ENCODE measurements at places on chromosomes 5 and 9.

- DNase-seq = no peak
Observed at GRCh38 chr9:123658792-123659191, 271.1 kb downstream of the DENND1A start.

DNA sequence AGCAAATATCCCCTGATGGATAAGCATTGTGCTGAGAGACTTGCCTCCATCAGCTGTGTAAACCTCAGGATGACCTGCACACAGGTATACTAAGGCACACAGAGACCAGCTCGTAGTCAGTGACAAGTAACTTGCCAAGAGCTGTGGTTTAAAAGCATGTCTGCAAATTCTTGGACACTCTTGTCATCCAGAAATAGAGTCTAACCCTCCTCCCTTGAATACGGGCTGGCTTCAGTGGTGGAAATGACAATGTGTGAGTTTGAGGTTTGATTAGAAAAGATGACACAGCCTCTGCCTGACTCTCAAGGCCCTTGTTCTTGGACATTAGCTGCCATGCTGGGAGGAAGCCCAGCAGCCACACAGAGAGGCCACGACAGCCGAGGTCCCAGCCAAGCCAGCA is 114.4 kb downstream of the GADD45G start:
- no peak for DNase-seq

DNA sequence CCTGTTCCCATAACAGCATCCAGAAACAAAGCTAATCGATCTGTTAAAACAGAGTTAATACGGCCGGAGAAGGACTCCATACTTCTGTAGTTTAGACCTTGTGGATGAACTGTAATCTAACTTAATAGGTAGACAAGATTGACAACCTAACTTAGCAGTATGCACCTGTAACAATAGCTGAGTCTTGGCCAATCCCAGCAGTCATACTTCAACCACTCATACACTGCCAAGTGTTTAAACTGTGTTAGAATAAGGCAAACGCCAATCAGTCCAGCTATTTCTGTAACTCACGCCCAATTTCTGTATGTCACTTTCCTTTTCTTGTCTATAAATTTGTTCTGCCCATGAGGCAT is 33.7 kb upstream of the MACIR start:
- no peak for DNase-seq

DNA sequence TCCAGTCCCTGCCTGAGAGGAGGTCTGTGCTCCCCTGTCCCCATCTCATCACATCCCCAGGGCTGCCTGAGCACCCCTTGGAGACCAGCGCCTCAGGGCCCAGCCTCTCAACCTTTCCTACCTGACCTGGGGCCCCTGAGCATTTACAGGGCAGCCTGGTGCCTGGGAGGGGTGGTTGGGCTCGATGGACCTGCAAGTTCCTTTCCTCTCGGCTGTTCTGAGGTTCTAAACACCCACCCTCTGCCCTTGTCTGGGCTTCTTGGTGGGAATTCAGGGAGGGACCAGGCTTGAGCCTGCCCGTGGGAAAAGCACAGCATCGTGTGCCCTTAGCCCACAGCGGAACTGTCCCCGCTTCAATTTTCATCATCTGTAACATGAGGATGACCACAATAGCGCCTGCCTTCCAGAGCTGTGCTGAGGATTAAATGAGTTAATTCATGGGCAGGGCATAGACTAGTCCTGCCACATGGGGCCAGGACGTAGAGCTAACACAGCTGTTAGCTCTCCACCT is 91.0 kb upstream of the SH3PXD2B start:
- DNase-seq = no peak

- DNase-seq = no peak
Observed at GRCh38 chr5:135920199-135920598, 24.6 kb upstream of the IL9 start.

- no peak for DNase-seq
Observed at GRCh38 chr5:149140197-149141002, 893 bp upstream of the ABLIM3 start.

DNA sequence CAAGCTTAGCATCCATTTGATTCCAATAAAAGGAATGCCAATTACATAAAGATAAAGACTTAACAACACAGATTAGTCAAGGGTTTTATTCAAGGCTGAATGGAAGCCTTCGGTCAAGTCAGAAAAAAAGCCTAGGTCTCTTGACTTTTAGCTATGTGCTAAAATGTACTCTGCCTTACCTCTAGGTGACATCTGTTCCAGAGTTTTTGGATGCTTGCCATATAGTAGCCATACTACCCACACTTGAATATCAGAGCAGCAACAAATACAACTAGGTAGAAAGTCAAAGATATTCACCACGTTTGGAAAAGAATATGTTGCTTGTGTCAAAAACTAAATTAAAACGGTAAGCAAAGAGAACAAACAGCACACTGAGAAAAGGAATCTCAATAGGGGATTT is 484.7 kb downstream of the ELAVL2 start:
- no peak for DNase-seq

GRCh38 chr5:177098470-177099141 is 11.9 kb downstream of the FGFR4 start:
- DNase-seq = peak; percentile 51

DNA sequence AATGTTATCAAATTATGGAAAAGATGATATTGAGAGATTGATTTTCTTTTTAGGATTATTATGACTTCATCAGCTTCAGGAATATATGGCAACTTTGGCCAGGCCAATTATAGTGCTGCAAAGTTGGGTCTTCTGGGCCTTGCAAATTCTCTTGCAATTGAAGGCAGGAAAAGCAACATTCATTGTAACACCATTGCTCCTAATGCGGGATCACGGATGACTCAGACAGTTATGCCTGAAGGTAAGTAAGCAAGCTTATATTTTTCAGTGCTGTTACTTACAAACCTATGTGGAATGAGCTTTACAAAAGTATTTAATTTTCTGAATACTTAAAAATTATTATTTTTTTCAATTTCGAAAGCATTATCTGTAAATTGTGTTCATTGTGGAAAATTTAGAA is 26.5 kb downstream of the HSD17B4 start:
- DNase-seq = no peak

GRCh38 chr9:131485728-131486422 is 16.8 kb upstream of the POMT1 start:
- no peak for DNase-seq

- no peak for DNase-seq
Observed at GRCh38 chr5:89871906-89872305, 537.6 kb downstream of the CETN3 start.

GRCh38 chr9:128405077-128405779 is 15.4 kb upstream of the CERCAM start:
- DNase-seq = no peak

- peak; percentile 70 for DNase-seq
Observed at GRCh38 chr9:4530375-4530774, 40.1 kb downstream of the SLC1A1 start.

- DNase-seq = peak; percentile 56
Observed at GRCh38 chr5:15807248-15807647, 307.3 kb downstream of the FBXL7 start.

DNA sequence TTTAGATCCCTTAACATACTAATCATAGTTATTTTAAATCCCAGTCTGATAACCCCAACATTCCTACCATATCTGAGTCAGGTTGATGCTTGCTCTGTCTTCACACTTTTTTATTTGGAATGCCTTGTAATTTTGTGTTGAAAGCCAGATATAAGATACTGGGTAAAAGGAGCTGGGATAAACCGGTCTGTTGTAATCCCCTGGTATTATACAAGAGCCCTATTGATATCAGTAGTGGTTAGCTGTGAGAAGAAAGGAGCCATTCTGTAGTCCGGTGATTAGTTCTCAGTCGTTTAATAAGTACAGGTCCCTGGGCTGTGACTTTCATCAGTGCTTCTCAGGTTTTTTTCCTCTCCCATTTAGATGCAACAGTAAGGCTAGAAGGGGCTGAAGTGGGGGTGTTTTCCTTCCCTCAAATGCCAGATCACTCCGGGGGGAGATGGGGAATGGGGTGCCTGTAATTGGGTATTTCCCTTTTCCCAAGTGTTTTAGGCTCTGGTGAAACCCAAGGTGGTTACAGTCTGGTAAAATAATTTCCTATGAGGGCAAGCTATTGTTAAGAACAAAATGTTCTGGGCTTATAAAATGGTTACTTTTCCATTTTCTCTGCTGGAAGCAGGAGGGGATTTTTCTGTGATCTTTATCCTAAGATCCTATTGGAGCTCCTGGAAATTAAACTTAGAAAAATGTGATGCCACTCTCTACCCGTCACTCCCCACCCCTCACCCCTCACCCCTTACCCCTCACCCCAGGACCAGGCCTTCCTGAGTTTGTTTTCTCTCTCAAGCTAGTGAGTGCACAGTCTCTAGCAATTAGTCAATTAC is 72.7 kb downstream of the KCNN2 start:
- DNase-seq = no peak

DNA sequence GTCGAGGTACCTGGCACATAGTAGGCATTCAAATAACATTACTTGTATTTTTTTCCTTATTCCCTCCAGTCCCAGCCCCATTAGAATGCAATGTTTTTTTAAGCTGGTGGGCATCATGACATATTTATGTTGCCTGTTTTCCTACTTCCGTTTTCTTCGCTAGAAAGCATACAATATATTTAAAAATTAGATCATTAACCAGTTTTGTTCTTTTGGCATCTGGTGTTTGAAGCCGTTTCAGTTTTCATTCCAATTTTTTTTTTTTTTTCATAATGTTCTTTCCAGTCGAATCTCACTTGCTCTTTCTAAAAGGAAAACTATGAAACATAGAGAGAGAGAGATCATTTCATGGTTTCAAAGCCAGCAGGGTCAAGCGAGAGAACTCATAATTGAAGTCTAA is 228.3 kb upstream of the C9orf72 start:
- DNase-seq = no peak

GRCh38 chr5:176677209-176677939 is 30.1 kb downstream of the TSPAN17 start:
- DNase-seq = no peak

GRCh38 chr9:526904-527591 is 312.4 kb downstream of the DOCK8 start:
- DNase-seq = no peak

DNA sequence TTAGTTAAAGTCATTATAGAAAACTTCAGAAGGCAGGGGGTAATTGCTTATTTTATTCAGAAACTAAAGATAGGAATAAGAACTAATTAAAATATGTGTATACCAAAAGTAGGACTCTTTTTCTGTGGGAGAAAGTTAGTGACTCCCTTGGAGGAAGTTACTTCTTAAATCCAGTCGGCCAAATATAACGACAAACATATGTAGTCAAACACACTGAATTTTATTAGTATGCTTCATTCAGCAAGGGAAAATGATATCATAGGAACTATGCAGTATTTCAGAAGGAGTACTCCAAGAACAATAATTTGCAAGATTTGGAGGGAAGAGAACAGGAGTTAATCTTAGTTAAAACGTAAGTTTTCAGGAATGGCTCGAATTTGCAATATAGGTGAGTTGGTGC is 432.6 kb downstream of the CYLC2 start:
- DNase-seq = no peak

- DNase-seq = no peak
Observed at GRCh38 chr5:348726-349125, 27.2 kb downstream of the AHRR start.

- peak; percentile 59 for DNase-seq
Observed at GRCh38 chr5:77356740-77357139, 135.4 kb downstream of the WDR41 start.

DNA sequence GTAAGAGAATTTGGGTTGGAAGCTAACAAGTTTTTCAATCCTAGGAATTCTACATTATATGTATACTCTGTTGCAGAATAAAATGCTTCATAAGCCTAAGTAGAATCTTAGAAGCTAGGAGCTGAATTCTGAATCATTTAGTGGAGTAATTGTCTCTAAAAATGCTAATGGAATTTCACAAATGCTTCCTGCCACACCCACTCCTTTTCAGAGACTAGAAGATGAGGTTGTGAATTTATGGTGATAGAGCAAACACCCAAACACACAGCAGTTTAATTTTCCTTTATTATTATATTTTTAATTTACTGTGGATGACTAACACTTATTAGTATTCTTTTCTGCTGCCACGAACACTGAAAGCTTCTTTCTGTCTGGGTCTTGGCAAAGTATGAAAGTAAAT is 208.0 kb upstream of the PDE4D start:
- no peak for DNase-seq

DNA sequence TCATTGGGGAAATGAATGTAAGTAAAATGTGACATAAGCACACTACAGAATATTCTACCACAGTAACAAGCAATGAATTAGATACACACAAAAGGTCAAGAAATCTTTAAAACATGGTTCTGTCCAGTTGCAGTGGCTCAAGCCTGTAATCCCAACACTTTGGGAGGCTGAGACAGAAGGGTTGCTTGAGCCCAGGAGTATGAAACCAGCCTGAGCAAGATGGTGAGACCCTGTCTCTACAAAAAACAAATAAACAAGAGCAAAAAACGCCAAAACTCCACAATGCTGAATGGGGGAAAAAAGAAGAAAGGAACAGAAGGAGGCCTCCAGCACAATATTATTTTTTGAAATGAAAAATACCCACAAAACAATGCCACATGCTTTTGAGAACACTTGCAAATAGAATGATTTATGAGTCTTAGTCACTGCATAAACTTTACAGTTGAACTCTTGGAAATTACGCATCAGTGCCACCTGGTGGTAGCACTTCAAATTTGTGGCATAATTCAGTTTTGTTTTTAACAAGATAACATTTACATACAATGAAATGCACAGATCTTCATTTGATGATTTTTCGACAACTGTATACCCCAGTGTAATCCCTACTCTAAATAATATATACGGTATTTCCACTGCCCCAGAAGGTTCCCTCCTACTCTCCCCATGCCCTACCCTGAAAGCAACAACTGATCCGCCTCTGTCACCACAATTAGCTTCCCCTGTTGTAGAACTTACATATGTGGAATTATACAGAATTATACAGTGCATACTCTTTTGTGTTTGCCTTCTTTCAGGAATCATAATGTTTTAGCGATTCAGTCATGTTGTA is 14.4 kb upstream of the SPINK4 start:
- DNase-seq = peak; percentile 86

- DNase-seq = no peak
Observed at GRCh38 chr9:108411632-108412031, 444.2 kb downstream of the ACTL7B start.

- DNase-seq = no peak
Observed at GRCh38 chr5:124342584-124342983, 403.9 kb downstream of the ZNF608 start.

GRCh38 chr9:6413365-6414246 is 607 bp downstream of the UHRF2 start:
- DNase-seq = peak; percentile 53

- no peak for DNase-seq
Observed at GRCh38 chr9:16214677-16215352, 655.7 kb downstream of the BNC2 start.

- peak; percentile 96 for DNase-seq
Observed at GRCh38 chr5:115419846-115420585, 123.6 kb upstream of the CCDC112 start.

GRCh38 chr9:14542071-14542470 is 151.2 kb downstream of the ZDHHC21 start:
- DNase-seq = no peak

DNA sequence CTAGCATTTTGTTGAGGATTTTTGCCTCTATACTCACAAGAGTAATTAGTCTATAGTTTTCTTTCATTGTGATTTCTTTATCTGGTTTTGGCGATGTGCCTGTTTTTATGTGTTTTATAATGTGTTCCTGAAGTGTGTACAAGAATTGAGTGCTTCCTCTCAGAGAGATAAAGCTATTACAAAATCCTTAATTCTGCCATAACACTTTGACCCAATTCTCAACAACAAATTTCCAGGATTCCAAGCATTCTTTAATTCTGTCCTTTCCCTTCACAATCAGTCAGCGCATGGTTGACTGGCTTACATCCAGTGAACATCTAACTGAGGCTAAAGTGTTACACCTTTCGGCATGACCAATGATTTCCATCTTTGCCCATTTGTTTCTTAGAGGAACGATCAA is 282.9 kb upstream of the MVB12B start:
- no peak for DNase-seq

- DNase-seq = no peak
Observed at GRCh38 chr5:77175231-77175630, 35.2 kb upstream of the PDE8B start.
